Smooth muscle cell of the umbilical artery (primary cell): ENCODE measurements at places on chromosomes 7 and 10. TPM values are rescaled to one million over a fixed set of nuclear protein-coding genes. Genes with fewer than 3 reads are reported as not detected.

The CYP3A7 gene
- total RNA-seq: 0.30 and 1.1 TPM in 2 replicates

The WDFY4 gene
- total RNA-seq: not detected in 2 replicates

The SLC26A4 gene
- total RNA-seq: 0.30 and 0.46 TPM in 2 replicates

The CDH23 gene
- under 0.01 TPM in 2 replicates for total RNA-seq

The TMEM273 gene
- not detected in 2 replicates for total RNA-seq

The GLI3 gene
- total RNA-seq: 7.2 and 7.7 TPM in 2 replicates

The TFEC gene
- total RNA-seq: under 0.01 and 0.46 TPM in 2 replicates

The EGR2 gene
- 2.3 and 4.8 TPM in 2 replicates for total RNA-seq

The NAT16 gene
- not detected in 2 replicates for total RNA-seq

The PHYHIPL gene
- not detected in 2 replicates for total RNA-seq

The GPR158 gene
- under 0.01 and 0.05 TPM in 2 replicates for total RNA-seq

The ATOH7 gene
- total RNA-seq: not detected in 2 replicates

The PRLHR gene
- total RNA-seq: not detected in 2 replicates

The ANXA8L1 gene
- 2.9 and 4.5 TPM in 2 replicates for total RNA-seq

The UBN2 gene
- total RNA-seq: 7.1 and 7.5 TPM in 2 replicates

The NUTM2E gene
- total RNA-seq: 0.05 TPM in 1 of 2 replicates, not detected in the other

The ZNF22 gene
- 13.4 and 13.5 TPM in 2 replicates for total RNA-seq

The SNCG gene
- total RNA-seq: 1.8 and 3.3 TPM in 2 replicates

The AKR1C8 gene
- total RNA-seq: not detected in 2 replicates

The CPED1 gene
- total RNA-seq: 12.8 and 42.6 TPM in 2 replicates

The BET1 gene
- total RNA-seq: 50.1 and 63.0 TPM in 2 replicates
